GM12892 (cell line): ENCODE measurements at places on chromosomes 4 and X.

- no peak for DNase-seq
Measured at GRCh38 chr4:16843831-16844508, 54.5 kb downstream of the LDB2 start.

DNA sequence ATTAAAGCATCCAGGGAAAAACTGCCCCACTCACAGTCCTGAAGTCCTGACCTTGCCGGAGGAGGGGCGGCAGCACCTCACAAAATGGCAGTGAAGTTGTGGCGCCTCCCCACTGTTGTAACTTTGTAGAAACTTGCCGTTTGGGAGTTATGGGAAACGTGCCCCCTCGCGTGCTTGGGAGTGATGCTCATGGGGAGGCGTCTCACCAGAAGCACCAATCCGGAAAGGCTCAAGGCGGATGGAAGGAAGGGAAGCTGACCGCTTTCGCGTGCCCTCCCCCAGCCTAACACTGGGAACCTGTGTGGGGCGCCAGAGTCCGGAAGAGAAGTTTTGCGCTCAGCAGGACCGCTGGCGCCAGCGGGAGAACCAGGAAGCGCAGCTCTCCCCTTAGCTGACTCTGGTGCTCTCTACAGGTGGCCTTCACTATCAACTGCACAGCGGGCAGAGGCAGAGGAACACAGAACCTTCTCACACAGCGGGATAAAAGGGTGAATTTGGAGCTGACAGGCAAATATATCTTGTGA, at the start of the genes CT45A10 and SAGE1:
TSS of gene CT45A10 (minus strand) at position 151 of the 524 bp plus-strand sequence. CDS start 8,100 bp downstream, outside the sequence.
TSS of gene SAGE1 (plus strand) at position 423 of the 524 bp plus-strand sequence. CDS start 2,527 bp downstream, outside the sequence.
- DNase-seq: no peak

DNA sequence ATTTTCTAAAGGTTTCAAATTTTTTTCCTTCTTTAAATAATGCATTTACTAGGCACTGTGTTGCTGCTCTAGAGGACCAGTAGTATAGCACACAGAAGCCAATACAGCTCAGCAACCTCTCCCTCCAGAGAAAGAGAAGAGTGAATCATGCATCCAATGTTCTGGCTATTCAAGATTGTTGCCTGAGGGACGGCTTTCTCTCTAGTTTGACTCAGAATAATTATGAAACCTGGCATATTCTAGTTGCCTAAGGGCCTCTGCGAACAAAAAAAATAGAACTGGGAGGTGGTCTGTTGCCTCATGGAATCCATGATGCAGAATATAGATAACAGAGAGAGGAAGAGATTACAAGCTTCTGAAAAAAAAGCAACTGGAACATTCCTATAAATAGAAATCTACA, 1233.3 kb upstream of the PABPC4L start:
- no peak for DNase-seq

GRCh38 chrX:134183665-134184064, 53.3 kb upstream of the CCDC160 start:
- no peak for DNase-seq

GRCh38 chrX:47283015-47283771, 50.4 kb downstream of the USP11 start:
- no peak for DNase-seq

DNA sequence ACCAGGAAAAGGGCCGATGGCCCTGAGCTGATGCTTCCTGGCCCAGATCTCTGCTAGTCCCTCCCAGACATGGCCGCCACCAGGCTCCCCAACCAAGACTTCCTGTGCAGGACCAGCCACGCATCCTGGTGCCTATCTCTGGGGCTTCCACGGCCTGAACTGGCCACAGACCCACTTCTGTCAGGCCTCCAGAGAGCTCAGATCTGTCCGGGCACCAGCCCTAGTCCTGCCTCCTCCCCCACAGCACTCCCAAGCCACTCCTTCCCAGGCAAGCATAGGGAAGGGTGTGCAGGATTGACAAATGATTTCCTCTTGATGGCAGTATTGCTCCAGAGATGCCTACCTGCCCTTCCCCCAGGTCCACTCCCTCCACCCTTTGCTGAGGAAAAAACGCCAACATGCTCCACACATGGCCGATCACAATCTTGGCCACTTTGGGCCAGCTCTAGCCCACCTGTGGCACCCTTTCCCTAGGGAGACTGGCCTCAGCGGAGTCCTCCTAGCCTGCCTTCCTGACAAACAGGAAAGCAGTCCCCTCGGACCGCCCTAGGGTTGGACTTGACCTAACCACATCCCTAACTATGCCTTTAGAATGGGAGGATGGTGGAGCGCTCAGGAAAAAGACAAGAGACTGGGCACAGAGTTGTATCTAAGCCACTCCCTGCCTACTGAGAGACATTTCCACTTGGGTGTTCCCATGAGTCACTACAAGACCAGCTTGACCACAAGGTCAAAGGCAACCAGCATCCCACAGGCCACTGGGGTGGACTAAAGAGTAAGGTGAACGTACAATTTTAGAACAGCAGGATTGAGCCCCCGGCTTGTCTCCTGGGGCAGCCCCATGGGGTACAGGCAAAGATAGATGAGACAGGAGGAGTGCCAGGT, 277.5 kb upstream of the AGTR2 start:
- DNase-seq: no peak
